Stimulated activated CD4-positive, alpha-beta T cell treated with anti-CD3 and anti-CD28 coated beads, Interleukin-15, amount 100 ng/mL, for 1 hour (primary cell): ENCODE measurements at places on chromosomes 2 and 18.

GRCh38 chr18:26656431-26656943 lies 108.1 kb upstream of the KCTD1 start:
- DNase-seq, result no peak

DNA sequence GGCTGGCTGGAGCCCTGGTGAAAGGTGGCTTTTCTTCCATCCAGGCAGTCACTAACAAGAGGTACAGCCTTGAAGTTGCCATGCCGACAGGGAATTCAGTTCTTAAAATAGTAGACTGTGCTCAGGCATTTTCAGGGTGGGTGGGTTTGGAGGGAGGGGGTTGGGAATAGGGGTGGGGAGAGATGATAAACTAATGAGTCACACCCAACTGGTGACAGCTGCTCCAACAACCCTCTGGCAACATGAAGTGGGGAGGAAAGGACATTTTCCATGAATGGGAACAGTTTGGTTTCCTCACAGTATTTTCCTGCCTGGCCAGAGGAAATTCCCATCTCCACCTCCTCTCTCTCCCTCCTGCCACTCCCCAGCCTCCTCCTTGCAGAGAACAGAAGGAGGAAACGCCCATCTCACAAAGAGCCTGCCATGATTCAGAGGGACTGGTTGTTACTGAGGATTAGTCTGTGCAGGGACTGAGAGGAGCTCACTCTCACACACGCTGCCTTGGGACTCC lies 113.0 kb upstream of the SLC1A4 start:
- DNase-seq, result no peak

DNA sequence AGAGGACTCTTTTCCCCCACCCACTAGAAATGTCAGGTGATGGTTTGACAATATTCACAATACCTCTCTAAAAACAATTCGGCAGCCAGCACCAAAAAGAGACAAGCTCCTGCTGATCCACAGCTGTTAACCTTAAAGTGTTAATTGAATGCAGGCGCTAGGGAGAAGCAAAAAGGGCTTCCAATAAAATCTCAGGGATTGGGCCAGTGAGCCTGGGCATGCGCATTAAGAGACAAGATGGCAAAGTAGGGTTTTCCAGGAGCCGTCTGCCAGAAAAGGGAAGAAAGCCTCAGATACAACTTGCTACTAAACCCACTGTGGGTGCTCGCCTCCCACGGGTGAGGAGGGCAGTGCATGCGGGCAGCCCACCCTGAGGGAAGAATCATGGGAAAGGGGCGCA lies 98.8 kb downstream of the HS6ST1 start:
- no peak for DNase-seq

DNA sequence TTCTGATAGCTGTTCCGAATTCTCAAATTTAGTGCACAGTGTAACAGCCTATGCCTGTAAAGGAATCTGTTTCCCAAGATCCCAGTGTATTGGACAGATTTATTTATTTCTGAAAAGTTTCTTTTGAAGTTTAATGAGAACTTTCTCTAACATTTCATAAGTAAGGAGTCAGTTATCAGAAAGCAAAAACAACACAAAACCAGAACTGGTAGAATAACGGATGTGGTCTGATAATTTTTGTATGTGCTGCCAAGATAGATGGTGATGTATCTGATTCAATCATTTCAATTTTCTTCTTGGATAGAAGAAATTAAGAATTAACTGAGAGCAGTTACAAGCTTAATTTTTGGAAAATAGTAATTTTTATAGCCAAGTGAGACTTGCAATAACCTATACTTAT lies 374.3 kb downstream of the SOCS6 start:
- DNase-seq, result no peak

- no peak for DNase-seq
Measured at GRCh38 chr18:335733-336132, 67.9 kb upstream of the THOC1 start.

DNA sequence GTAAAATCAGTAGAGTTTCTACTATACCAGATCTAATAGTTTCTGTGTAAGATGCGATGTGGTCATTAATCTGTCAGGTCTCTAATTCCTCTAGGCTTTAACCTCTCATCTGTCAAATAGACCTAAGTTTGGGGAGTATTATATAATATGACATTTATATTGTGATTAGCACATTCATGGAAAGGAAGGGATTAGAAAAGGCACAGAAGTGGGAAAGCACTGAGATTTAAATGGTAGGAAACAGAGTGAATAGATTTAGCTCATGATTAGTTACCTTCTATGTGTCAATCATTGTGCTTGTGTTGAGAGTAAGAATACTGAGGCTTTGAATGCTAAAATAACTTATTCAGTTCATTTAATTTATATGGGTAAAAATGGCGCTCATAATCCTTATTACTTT lies 118.0 kb downstream of the LRP1B start:
- no peak for DNase-seq

- no peak for DNase-seq
Measured at GRCh38 chr2:8987410-8987809, 16.1 kb downstream of the MBOAT2 start.

GRCh38 chr2:136175868-136176267 lies 57.9 kb upstream of the CXCR4 start:
- no peak for DNase-seq

DNA sequence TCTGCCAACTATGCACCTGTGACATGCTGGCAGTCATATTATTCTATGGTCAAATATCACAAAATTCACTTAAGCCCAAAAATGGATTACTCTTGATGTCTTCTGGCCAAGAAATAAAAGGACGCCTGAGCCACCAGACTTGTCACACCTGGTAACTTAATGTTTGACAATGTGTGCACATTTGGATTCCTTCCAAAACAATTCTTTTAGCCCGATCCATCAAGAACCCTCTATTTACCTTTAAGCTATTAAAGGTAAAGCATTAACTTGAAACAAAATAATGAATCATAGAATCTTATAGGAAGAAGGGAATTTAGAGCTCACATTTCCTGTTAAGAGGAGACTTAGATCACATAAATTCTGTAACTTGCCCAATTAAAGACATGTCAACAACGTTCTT lies 46.5 kb upstream of the NFU1 start:
- DNase-seq, result no peak

- DNase-seq, result no peak
Measured at GRCh38 chr18:37440206-37440605, 125.4 kb downstream of the CELF4 start.

DNA sequence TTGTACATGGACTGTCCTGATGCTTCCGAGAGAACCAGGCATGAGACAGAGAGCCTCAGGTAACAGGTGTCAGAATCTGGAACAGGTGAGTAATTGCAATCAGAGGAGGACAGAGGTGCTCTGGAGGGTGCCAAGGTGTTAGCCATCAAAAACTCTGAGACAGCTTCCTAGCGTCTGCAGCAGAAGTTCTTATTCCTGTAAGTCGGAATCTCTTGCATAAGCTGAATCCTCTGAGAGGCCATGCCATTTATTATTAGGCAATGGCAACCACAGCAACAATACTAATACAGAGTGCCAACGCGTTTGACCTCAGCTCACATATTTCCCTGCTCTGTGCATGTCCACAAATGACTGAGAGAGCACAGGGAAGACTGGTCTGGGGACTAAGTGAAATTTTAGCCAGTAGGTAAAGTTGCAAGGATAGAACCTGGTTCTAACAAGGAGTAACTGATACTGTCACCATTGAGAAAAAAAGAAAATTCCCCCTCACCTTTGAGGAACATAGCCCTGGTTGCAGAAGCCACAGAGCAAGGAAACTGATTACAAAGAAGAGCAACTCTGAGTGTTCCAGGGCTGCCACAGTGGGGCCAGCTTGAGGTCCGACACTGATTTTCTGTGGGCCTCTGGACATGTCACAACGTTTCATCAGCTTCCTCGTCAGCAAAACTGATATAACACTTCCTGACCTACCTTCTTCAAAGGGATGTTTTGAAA lies 55.1 kb upstream of the ACSL3 start:
- no peak for DNase-seq

DNA sequence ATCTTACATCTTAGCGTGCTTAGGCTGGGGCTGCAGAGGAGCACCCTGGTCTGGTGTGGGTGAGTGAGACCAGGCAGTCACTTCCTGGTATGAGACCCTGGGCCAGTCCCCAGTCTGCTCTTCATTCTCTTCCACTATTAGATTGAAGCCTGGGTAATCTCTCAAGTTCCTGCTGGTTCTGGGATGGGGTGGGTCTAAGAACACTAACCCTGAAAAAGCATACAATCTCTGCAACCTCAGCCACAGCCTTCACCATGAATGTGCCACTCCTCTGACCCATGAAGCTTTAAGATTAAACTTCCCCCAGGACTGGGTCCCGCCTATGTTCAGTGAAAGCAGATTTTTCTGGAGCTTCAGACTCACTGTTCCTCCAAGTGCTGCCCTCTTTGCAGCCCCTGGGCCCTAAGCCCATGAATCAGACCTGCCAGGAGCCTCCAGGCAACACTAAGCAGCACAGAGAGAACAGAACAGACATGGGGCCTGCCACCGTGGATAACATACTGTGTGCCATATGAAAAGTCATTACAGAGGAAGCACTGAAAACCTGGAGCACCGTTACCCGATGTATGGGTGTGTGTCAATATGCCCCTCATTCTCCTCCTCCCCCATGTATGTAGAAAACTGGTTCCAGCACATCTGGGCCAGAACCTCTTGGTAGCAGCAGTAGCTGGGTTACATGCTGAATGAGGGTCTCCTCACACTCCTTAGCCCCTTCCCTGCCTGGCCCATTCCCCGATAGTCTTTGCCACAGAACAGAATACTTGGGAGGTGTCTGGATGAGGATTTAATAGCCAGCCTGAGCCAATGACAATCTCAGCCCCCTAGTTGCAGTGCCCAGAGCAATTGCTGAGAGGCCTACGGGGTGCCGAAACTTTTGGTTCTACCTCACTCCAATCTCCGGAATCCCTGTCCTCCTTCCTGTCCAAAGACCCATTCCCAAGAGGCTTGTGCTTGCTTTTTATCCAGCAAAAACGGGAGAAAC lies 2.7 kb upstream of the SIX2 start:
- DNase-seq, result no peak

- DNase-seq, result no peak
Measured at GRCh38 chr2:95021023-95021416, 4.5 kb upstream of the MAL start.

DNA sequence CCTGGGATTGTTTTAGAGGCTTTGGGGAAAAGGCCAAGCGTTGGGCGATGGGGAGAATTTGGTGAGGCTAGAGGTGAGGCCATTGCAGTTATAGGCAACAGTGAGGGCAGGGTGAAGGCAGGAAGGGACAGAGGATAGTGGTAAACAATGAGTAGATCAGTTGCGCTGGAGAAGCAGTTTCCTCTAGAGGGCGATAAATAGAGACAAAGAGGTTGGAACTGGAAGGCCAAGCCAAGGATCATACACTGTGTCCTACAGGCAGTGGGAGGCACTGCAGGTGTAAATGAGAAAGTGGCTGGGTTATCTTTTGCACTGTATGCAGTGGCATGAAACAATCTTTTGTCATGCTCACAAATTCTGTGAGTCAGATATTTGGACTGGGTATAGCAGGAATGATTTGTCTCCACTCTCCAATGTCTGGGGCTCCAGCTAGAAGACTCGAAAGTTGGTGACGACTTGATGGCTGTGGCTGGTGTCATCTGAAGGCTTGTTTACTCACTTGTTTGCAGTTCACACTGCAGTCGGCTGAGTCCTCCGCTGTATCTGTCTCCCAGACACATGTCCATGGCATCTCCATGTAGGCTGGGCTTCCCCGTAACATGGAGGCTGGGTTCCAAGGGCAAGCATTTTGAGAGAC lies 82.1 kb downstream of the TNP1 start:
- DNase-seq, result no peak

GRCh38 chr2:88126772-88127637 lies 857 bp downstream of the FABP1 start:
- DNase-seq, result no peak

GRCh38 chr2:18046558-18047212 lies 168.2 kb downstream of the KCNS3 start:
- DNase-seq, result no peak

DNA sequence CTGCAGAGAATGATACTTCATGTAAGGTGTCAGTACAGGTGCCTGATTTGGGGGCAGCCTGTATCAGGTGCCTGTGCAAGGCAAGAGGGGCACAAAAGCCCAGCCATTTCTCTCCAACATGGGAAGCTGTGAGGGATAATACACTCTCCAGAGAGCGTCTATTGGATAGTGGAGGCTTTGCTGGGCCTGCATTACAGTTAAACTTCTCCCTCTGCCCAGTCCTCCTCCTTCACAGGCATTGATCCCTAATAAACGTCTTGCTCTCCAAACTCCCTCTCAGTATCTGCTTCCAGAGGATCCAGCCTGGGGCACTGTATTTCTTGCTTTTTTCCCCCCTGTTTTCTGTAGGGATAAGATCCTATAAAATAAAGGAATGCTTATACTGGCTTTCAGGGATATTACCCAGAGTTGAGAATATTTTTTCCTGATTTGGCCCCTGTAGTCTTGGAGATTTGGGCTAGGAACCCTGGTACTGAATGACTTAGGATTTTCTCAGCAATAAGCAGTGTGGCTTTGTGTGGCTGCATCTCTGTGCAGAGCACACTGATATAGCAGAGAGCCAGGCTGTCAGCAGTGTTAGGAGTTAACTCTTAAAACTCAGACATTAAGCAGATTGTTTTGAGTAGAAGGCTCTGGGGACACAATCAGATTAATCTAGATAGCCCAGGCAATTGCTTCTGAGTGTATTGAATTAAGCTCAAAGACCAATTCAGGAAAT lies 330.6 kb downstream of the CYRIA start:
- DNase-seq, result no peak

GRCh38 chr2:40041422-40042382 lies 262.6 kb upstream of the THUMPD2 start:
- no peak for DNase-seq

GRCh38 chr2:59288771-59289170 lies 1047.6 kb upstream of the FANCL start:
- no peak for DNase-seq

DNA sequence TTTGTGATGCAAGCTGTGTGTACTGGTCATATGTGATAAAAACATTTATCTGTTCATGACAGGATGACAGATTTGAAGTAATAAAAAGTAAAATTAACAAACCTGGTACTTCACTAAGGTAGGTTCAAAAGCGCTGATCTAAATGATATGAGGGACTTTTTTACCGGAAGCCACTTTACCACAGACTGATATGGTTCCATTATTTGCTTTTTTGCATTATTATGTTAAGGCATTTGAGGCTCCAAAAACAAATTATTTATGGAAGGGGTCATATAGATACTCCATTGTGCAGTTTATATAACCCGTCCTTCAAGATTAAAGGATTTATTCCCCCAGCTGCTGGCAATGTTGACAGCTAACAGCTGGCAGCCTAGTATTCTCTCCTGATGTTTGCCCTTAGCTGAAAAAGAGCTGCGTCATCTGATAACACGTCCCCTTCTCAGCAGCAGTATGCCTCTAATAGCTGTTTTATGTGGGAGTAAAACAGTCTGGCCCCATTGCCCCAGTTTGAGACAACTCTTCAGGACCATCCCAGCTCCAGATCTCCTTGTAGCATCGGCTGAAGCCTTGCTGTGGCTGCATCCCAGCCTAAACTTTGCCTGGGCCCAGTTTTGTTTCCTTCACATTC lies 84.8 kb upstream of the XIRP2 start:
- no peak for DNase-seq

DNA sequence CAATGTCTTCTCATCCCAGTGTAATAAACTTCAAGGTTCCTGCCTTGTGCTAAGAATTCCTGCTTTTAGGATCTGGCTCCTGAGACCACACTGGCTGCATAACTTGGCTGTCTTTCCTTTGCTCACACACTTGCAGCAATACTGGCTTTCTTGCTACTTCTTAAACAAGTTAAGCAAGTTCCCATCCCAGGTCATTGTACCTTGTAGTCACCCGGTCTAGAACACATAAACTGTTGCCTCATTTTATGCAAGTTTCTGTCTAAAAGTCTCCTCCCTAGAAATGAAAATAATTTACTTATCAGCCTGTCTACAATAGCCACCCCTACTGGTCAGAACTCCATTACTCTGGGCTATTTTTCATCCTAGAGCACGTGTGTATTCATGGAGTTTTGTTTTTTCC lies 887.9 kb upstream of the FAM98A start:
- no peak for DNase-seq

GRCh38 chr2:51218047-51218446 lies 186.1 kb upstream of the NRXN1 start:
- DNase-seq, result no peak
